ENCODE measurements at places on chromosomes 4 and X.

- DNase-seq: no peak
Observed at GRCh38 chrX:31213941-31214340, 142.1 kb upstream of the FTHL17 start.

GRCh38 chr4:99126376-99126775 lies 17.7 kb downstream of the ADH4 start:
- DNase-seq: no peak

DNA sequence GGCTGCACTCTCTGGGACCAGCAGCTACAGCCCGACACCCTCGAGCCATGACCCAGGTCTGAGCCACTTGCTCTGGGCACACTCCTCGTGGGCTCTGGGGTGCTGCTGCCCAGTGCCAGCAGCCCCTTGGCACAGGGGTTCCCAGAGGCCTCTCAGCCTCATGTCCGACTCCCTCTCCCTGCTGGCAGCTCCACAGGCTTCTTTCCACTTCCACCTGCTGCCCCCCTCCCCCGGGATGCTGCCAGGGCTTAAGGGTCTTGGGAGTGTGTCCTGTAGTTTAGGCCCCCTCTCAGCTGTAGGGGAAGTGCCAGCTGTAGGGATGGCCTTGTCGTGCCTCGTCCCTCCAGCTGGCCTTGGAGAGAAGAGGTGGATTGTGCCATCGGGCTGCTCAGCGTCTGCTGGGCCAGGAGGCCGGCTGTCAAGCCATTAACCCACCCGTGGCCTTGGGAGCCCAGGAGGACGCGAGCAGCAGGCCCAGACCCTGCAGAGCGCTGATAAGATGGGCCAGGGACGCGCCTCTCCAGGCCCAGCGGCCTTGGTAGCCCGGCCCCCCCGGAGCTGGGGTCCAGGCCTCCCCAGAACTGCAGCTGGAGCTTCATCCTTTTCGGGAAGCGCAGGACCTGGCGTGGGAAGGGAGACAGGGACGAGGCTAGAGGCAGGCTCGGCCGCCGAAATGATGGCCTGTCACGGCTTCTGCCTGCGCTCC lies 1.0 kb upstream of the USP27X start:
- no peak for DNase-seq

- DNase-seq: no peak
Observed at GRCh38 chr4:31239886-31240285, 519.7 kb downstream of the PCDH7 start.

- DNase-seq: no peak
Observed at GRCh38 chr4:81376720-81377119, 95.0 kb downstream of the RASGEF1B start.

GRCh38 chr4:173490256-173490655 lies 39.8 kb downstream of the HAND2 start:
- DNase-seq: no peak

DNA sequence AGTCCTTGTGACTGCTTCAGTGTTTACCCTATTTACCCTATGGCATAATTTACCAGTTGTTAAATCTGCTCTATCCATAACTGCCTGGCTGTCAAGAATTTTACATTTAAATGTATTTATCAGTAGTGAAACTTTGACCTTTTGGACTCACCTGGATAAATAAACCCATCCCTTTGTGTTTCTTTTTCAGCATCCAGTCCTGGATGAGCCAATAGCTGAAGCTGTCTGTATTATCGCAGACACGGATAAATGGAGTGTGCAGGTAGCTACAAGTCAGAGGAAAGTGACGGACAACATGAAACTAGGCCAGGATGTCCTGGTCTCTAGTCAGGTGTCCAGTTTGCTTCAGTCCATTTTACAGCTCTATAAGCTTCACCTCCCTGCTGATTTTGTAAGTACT lies 122.4 kb downstream of the FNIP2 start:
- no peak for DNase-seq
